ENCODE measurements at places on chromosomes 4 and X. TPM values are rescaled to one million over a fixed set of nuclear protein-coding genes. Genes with fewer than 3 reads are reported as not detected.

The IDS gene
- total RNA-seq = 86.8 TPM

The PPP2R3B gene
- total RNA-seq = 18.7 TPM

The CACNA1F gene
- 0.49 TPM for total RNA-seq

The CXCL11 gene
- total RNA-seq = 0.31 TPM

The TECRL gene
- 0.16 TPM for total RNA-seq

The GLUD2 gene
- total RNA-seq = 2.5 TPM

The C4orf50 gene
- 0.05 TPM for total RNA-seq

The LNX1 gene
- 26.7 TPM for total RNA-seq

The TENM3 gene
- 0.96 TPM for total RNA-seq

The SYNPO2 gene
- total RNA-seq = 381 TPM

All from ureter (tissue), 1 donor.